T-helper 17 cell (primary cell): ENCODE measurements at places on chromosomes 6 and 20. TPM values are rescaled to one million over a fixed set of nuclear protein-coding genes. Genes with fewer than 3 reads are reported as not detected.

The PAX1 gene
- not detected for total RNA-seq

The DPPA5 gene
- total RNA-seq, result not detected

The LRRN4 gene
- not detected for total RNA-seq

The SLA2 gene
- 46.8 TPM for total RNA-seq

The OOEP gene
- total RNA-seq, result 0.40 TPM

The LY86 gene
- total RNA-seq, result 0.73 TPM
